Kidney epithelial cell (primary cell): ENCODE measurements at places on chromosomes 2 and 18.

GRCh38 chr2:118492335-118492734, 355.1 kb downstream of the EN1 start:
- DNase-seq, result no peak

GRCh38 chr18:44143072-44143471, 537.6 kb upstream of the SETBP1 start:
- peak; percentile 56 for DNase-seq

GRCh38 chr2:112166806-112167499, 28.8 kb downstream of the FBLN7 start:
- DNase-seq, result no peak

- DNase-seq, result no peak
Measured at GRCh38 chr2:160033732-160034392, 28.6 kb downstream of the PLA2R1 start.

GRCh38 chr2:221125691-221126090, 446.4 kb downstream of the EPHA4 start:
- DNase-seq, result no peak

DNA sequence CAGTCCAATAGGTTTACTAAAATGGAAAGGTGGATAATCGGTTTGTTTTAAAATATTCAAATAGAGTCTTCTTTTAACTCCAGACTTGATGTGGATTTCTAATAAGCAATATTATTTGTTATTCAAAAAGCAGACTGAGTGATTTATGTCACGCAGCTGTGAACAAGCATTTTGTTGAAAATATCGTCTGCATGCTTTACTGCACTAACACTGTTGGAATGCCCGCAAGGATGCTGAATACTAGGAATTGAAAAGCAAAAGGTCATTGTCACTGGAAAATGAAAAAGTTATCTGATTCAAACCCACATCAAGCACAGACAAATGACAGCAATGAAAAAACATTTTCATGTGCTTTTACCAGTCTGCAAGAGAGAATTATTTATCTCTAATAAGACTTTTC, 31.1 kb downstream of the CHN1 start:
- DNase-seq, result no peak

- no peak for DNase-seq
Measured at GRCh38 chr2:114192362-114192761, 250.1 kb upstream of the DPP10 start.

DNA sequence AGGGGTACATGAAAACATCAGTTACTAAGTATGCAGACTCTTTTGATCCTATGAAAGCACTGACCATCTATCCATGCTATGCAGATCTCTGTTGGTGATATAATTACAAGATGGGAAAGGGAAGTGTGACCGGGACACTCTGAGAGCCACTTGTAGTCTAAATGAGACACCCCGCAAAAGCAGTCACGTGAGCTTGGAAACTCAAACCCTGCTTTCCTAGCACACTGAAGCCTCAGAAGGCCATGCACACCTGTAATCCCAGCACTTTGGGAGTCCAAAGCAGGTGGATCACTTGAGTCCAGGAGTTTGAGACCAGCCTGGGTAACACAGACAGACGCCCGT, 137.5 kb downstream of the INO80D start:
- DNase-seq, result no peak

DNA sequence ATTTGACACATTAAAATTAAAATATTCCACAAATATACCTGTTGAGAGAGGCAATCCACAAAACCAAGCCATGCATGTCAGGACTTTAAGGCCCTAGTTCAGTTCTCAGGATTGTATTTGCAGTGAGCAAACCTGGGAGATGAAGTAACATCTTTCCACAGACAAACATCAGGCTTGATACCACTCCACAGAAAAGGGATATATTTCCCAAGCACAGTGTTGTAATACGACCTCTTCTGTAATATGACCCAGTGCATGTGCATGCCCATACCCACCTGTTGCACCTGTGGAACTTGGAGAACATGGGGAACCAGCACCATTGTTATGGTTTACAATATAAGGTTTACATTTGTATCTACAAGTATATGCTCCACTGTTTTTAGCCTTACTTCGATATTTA, 184.0 kb downstream of the PDE11A start:
- DNase-seq, result no peak

- no peak for DNase-seq
Measured at GRCh38 chr18:31486165-31486564, 11.8 kb upstream of the DSG2 start.

GRCh38 chr2:23409248-23409647, 24.3 kb downstream of the KLHL29 start:
- no peak for DNase-seq

DNA sequence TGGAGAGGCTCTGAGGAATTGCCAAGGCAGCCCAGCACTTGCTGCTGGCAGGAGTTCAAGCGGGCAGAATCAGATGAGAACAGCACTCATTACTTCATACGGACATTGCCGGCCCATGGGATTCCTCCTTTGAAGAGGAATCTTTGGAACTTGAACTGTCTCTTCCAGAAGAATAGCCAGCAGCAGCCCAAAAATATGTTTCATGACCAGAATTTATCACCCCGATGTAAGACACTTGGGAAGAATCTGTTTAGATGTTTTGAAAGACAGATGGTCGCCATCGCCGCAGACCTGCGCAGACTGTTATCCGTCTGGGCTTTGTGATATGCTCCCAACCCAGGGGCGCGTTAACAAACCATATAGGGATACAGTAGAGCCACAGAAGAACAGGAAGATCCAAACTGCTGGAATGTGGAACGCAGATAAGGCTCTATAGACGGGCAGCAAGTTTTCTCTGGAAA, 3.7 kb upstream of the ADI1 start:
- no peak for DNase-seq

- no peak for DNase-seq
Measured at GRCh38 chr2:134737671-134738070, 18.9 kb upstream of the TMEM163 start.

- DNase-seq, result no peak
Measured at GRCh38 chr2:158618891-158619490, 162.2 kb downstream of the PKP4 start.

DNA sequence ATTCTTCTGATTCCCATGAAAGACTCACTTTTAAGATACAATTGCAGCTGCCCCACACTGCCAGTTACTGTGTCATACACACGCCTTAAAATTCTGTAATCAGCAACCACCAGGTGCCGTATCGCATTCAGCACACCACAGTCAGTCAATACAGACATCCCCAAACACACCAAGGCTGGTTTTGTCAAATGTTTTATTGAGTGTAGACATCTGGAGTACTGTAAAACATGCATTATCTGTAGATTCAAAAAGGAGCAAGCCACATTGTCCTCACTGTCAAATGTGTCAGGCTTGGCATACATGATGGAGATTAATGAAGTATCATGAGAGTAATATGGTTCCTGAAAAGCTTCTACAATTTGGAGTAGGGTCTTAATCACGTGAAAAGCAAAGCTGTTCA, 109.7 kb upstream of the SP3 start:
- no peak for DNase-seq

DNA sequence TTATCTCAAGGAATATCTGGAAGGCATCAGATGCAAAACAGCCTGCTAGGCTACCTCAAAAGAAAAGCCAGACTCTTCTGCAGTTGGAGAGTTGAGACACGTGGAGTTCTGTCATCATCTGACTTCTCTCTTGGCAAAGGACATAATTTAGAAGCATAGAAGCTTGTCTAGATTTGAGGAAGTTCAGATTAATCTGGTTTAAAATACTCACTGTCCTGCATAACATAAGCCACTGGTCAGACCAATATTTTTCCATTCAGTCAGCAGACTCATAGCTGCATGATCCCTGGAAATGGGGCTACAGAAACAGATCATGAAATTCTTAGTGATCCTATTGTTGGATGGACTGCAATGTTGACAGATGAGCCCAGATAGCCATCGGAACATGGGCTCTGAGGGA, 349.0 kb downstream of the TXNL1 start:
- no peak for DNase-seq

- no peak for DNase-seq
Measured at GRCh38 chr18:59048378-59048777, 91.3 kb upstream of the SEC11C start.

- no peak for DNase-seq
Measured at GRCh38 chr2:105038383-105039061, 653 bp downstream of the MRPS9 start.

GRCh38 chr2:96547731-96548171, 11.2 kb downstream of the ARID5A start:
- DNase-seq, result no peak

DNA sequence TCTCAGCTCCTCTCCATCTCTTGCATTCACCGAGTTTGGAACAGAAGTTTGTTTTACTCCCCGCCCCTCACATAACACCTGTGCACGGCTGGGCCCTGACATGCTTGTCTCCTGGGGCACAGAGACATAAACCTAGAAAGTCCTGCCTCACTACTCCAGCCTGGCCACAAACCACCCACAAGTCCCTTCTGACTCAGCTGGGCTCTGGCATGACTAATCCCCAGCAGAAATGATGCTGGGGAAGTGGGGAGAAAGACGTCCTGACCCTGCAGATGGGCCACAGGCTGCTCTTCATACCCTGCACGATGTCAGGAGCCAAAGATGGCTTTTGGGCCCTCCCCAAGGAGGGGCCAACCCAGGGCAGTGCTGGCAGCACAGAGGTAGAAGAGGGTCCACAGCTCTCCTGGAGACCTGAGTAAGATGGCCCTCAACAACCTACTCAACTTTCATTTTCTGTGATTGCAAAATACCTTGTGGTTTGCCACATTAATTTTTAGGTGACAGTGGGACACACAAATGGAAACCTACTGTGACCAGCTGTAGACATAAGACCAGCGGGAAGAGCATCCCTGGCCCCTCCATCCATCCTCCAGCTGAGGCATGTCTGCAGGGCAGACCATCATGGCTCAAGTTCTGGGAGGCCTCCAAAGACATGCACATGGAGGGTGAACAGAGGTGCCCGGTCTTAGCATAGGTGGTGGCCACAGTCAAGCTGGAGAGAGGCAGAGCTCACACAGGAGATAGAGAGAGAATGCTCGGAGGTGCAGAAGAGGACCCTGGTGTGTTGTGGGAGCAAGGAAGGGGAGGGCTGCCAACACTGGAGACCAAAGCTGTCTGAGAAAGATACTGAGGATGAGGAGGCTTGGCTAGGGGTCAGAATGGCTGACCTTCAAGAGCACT, 40.0 kb downstream of the DNMT3A start:
- peak; percentile 81 for DNase-seq

DNA sequence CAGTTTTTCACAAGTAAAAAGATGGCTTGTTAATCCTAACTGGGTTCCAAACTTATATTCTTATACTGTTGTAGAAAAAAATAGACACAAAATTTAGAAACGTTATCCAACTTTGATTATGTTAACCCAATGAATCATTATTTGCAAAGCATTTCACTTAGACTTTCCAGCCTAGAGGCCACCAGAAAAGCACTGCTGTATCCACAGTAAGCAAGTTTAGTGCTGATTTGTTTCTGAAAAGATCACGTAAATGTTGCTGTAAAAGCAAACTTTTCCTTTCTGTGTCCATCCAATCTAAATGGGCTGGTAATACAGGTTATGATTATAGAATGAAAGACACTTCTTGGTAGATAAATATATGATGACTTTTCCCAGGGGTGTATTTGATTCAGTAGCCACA, 17.6 kb upstream of the BZW1 start:
- DNase-seq, result no peak

- DNase-seq, result no peak
Measured at GRCh38 chr2:46798041-46798440, 117.6 kb downstream of the MCFD2 start.

DNA sequence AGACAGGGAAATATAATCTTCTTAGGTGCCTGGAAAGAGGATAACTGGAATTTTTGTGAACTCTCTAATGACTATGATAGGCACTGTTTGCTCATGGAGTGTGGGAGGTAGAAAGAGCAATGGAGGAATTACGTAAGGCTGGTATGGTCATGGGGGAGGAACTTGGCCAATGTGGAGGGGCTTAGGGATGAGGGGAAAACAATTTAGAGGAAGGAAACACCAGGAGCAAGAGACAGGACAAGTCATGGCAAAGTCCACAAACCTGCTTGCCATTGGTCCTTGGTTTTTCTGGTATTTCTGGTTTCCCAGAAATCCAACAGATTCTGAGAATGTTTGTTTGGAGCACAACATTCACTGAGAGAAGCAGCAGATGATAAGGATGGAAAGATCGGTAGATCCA, 274.2 kb downstream of the DYSF start:
- DNase-seq, result no peak

GRCh38 chr2:118718921-118719320, 128.5 kb downstream of the EN1 start:
- no peak for DNase-seq

DNA sequence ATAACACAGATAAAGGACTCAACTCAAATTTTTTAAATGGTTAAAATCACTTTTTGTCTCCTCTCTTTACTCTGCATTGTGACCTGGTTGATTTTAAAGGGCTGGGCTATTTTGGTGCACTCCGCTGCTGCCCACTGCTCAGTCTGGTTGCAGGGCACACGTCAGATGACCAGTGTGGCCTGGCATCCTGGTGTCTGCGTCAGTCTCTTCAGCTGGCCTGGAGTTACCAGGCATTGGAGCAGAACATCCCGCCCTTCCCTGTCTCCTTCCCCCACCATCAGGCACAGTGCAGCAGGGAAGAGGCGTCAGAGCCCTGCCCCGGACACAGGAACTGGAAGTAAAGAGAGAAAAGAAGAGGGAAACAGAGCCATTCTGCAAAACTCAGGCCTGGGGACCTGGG, 8.9 kb downstream of the C1QL2 start:
- DNase-seq, result peak; percentile 14

DNA sequence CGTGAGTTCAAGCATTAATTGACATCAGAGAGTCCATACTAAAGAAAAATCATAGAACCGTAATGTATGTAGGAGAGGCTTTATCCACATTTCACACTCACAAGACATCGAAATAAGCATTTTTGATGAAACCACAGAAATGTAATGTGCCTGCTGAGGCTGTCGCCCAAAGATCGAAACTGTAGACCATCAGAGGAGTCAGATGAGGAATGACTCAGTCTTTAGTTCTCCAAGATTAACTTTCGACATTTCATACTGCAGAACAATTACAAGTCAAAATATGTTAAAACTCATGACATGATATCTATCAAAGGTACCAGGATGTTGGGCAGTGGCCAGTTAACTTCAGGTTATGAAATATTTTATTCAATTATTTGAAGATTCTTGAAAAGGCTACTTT, 79.6 kb downstream of the RAB31 start:
- no peak for DNase-seq
